ENCODE measurements at places on chromosomes 3 and 15. TPM values are rescaled to one million over a fixed set of nuclear protein-coding genes. Genes with fewer than 3 reads are reported as not detected.
A peak's percentile ranks its signal among the peaks of the same experiment; 100 is the strongest.

Gene PCSK6
- total RNA-seq, result 31.5 TPM

DNA sequence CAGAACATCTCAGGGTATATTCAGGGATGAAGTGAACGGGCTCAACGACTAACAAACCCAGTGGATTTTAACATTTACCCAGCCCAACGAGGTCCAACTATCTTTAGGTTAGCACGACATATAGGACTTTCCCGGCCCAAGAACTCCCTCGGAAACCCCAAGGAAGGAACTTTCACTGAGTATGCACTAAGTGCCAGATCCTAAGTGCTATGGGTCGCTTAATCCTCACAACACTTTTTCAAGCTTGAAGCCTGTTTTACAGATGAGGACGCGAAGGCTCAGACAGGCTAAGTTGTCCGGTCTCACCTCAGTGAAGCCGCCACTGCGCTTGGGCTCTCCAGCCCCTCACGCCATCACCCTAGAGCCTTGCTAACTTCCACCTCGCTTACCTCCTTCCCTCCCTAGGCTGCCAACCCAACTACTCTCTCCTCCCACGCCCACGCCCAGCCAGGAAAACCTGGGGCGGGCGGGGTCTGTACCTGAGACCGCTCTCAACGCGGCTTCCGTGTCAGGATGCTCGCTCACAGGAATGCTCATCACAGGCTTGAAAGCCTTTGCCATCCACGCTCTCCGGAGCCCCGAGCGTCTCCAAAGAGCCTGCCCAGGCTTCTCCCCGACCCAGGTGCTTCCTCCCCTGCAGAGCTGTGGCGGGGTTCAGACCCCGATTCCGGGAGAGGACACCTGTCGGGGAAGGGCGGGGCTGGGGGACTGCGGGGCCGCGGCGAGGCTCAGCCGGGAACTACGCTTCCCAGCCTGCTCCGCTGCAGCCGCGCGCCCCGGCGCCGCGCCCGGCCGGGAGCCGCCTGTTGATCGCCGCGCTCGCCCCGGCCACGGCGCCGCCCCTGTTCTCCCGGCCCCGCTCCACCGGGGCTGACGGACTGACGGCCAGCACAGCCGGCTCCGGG lies at the start of gene TMOD2:
Gene TMOD2 (plus strand): TSS at position 806 of the 905 bp plus-strand sequence. CDS start 14,845 bp downstream, outside the sequence.
- H3K27me3 ChIP-seq, result no peaks in the 10 kb centered on the region
- peak within 1 kb of the TSS; percentile 48 for H3K27ac ChIP-seq
- DNase-seq, result no peak

DNA sequence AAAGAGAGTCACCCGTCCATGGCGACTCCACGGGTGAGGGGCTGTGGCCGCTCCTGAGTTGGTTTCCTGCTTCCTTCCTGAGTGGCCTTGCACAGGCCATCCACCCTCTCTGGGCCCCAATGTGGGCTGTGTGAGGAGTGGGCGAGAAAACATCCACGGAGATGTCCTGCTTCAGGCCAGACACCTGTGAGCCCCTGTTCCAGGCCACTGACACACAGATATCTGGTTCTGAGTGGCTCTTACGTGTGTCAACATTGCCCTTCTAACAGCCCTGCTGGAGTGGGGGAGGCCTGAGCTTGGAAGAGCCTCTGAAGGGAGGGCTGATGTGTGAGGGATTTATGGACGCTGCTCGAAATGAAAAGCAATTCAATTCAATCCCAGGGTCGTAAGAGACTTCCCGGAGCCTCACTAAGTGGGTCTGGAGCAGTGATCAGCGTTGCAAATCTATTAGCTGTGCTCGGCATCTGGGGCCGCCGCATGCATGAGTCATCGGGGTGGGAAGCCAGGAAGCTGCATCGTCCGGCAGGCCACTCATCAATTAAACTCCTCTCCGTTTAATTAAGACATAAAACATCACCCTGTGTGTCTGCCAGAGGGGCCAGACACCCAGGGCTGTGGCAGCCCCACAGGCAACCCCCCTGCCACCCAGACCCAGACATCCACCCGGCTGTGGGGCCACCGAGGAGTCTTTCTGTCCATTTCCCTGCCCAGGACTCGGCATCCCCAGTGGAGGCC lies 20.0 kb upstream of the PRR23E start:
- no peak for DNase-seq
- H3K36me3 ChIP-seq, result no peaks in the 10 kb centered on the region
- H3K27me3 ChIP-seq, result peaks cover 43% of the 10 kb centered on the region
- H3K27ac ChIP-seq, result no peak overlapping the region
- no peak overlapping the region for H3K4me3 ChIP-seq

DNA sequence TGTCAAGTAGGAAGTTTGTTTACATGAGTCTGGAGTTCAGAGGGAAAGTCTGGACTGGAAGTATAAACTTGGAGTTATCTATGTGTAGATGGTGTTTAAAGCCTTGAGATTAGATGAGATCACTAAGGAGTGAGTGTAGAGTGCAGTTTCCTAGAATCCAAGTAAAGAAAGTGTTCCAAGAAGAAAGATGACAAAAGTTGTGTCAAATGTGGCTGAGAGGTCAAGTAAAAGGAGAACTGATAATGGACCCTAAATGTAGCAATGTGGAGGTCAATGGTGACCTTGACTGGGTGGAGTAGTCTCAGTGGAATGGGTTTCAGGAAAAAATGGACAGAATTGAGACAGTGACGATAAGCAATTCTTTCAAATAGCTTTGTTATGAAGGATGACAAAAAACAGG lies 39.9 kb upstream of the ULK4 start:
- no peaks in the 10 kb centered on the region for H3K27me3 ChIP-seq
- no peaks in the 10 kb centered on the region for H3K36me3 ChIP-seq
- no peaks in the 10 kb centered on the region for H3K4me1 ChIP-seq
- no peak overlapping the region for H3K4me3 ChIP-seq

DNA sequence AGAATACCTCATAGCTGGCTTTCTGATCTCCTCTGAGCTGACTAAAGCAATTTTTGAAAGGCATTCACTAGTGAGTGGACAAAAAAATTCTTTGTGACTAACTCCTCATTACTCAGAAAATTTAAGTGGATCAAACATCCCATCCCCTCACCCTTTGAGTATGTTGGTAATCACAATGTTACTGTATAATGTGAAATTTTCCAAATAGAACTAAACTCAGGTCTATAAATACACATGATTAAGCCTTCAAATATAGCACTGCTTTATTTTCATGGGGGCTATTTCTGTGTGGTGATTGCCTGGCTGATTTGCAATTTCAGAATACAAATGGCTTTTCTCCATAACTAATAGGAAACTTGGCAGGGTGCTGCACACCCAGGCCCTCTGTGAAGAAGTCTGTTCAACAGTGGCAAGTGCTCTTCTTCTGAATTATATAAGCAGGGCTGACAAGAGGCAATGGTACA lies 45.9 kb upstream of the ACTC1 start:
- no peaks in the 10 kb centered on the region for H3K36me3 ChIP-seq
- no peaks in the 10 kb centered on the region for H3K27me3 ChIP-seq
- no peak overlapping the region for H3K4me3 ChIP-seq
- no peaks in the 10 kb centered on the region for H3K4me1 ChIP-seq
- DNase-seq, result no peak

- peaks cover 99% of the 10 kb centered on the region for H3K27me3 ChIP-seq
- no peak for DNase-seq
- H3K36me3 ChIP-seq, result no peaks in the 10 kb centered on the region
- peaks cover 57% of the 10 kb centered on the region for H3K4me1 ChIP-seq
- H3K4me3 ChIP-seq, result peak overlapping the region; percentile 55
Measured at GRCh38 chr15:52789601-52790168, 451 bp downstream of the ONECUT1 start.

- no peaks in the 10 kb centered on the region for H3K27me3 ChIP-seq
- DNase-seq, result no peak
- H3K36me3 ChIP-seq, result no peaks in the 10 kb centered on the region
- H3K4me3 ChIP-seq, result no peak overlapping the region
Measured at GRCh38 chr15:69156736-69157381, 3.6 kb upstream of the GLCE start.

GRCh38 chr3:154111365-154111935 lies 9.7 kb upstream of the ARHGEF26 start:
- H3K4me1 ChIP-seq, result no peaks in the 10 kb centered on the region
- H3K27me3 ChIP-seq, result no peaks in the 10 kb centered on the region
- no peak for DNase-seq
- H3K4me3 ChIP-seq, result no peak overlapping the region

Gene CDCP1
- total RNA-seq, result 78.3 TPM

GRCh38 chr3:38601956-38602550 lies 47.4 kb downstream of the SCN5A start:
- no peaks in the 10 kb centered on the region for H3K27me3 ChIP-seq
- no peak for DNase-seq
- H3K36me3 ChIP-seq, result no peaks in the 10 kb centered on the region
- H3K27ac ChIP-seq, result no peak overlapping the region

DNA sequence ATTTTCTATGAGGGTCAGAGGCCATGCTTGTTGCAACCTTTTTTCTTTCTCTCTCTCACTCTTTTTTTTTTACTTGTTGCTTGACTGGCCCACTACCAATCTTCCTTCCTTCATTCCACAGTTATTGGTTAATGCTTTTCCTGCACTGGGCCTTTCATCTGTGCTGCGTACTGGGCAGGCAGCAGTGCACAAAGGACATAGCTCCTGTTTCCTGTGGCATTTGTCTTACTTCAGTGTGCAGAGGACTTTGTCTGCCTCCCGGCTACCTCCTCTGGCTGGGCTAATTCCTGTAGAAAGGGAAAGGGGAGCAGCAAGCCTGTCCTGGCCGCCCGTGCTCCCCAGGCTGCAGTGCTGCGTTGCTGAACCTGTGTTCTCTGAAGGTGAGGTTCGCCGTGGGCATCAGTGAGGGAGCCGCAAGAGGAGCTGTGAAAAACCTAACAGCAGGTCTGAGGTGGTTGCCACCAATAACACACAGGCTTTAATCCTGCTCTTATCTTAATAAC lies 93.7 kb upstream of the RGMA start:
- H3K4me1 ChIP-seq, result peaks cover 8% of the 10 kb centered on the region
- DNase-seq, result no peak
- no peak overlapping the region for H3K4me3 ChIP-seq
- no peaks in the 10 kb centered on the region for H3K36me3 ChIP-seq

DNA sequence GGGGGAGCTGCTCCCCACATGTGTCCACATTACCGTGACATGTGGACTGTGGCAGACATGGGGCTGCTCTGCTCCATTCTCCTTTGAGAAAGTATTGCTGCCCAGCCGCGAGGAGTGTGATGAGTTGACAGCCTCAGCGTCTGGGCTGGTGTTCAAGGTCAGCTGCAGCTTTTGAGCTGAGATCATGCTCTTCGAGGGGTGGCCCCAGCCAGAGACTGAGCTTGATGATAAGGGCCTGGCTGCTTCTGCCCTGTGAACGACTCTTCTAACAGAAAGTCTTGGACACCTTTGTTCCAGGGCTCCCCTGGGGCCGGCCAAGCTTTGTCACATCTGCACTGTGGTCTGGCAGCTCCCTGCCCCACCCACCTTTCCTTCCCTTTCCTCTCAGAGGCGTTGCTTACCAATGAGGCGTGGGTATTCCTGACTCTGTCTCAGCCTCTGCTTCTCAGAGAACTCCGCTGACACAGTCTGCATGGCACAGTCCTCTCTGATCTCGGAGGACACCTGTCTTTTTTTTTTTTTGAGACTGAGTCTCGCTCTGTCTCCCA lies 86.6 kb downstream of the CHRD start:
- peaks cover 20% of the 10 kb centered on the region for H3K4me1 ChIP-seq
- no peak for DNase-seq
- no peaks in the 10 kb centered on the region for H3K36me3 ChIP-seq
- no peaks in the 10 kb centered on the region for H3K27me3 ChIP-seq

Gene NRG4
- 1.9 TPM for total RNA-seq

DNA sequence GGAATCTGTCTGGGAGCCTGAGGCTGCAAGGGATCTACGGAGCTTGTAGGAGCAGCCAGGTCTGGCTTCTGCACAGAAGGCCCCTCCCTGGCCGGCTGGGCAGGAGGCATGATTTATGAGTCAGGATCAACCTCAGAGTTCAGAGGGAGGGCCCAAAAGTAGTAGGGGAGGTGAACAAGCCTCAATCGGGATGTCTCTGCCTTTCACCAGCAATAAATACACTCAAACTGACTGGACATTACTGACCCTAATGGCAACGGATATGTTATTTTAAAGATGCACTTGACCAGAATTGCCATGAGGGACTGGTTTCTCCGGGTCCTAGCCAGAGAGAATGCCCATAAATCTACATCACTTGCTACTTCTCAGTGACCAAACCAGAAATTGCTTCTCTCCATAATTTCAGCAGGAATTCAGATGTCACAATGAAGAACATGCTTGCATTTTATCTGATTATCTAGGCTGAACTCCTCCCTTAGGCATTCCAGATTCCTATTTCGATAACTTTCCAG lies 109.6 kb upstream of the LMOD3 start:
- no peaks in the 10 kb centered on the region for H3K27me3 ChIP-seq
- H3K4me3 ChIP-seq, result no peak overlapping the region
- H3K4me1 ChIP-seq, result peaks cover 13% of the 10 kb centered on the region

GRCh38 chr15:42107473-42107872 lies 13.1 kb upstream of the PLA2G4D start:
- no peak overlapping the region for H3K4me3 ChIP-seq
- peaks cover 12% of the 10 kb centered on the region for H3K4me1 ChIP-seq
- no peaks in the 10 kb centered on the region for H3K36me3 ChIP-seq
- no peak for DNase-seq
- no peaks in the 10 kb centered on the region for H3K27me3 ChIP-seq

- no peaks in the 10 kb centered on the region for H3K4me1 ChIP-seq
- H3K4me3 ChIP-seq, result no peak overlapping the region
- H3K27me3 ChIP-seq, result no peaks in the 10 kb centered on the region
Measured at GRCh38 chr15:65945616-65946015, 76.3 kb downstream of the RAB11A start.

DNA sequence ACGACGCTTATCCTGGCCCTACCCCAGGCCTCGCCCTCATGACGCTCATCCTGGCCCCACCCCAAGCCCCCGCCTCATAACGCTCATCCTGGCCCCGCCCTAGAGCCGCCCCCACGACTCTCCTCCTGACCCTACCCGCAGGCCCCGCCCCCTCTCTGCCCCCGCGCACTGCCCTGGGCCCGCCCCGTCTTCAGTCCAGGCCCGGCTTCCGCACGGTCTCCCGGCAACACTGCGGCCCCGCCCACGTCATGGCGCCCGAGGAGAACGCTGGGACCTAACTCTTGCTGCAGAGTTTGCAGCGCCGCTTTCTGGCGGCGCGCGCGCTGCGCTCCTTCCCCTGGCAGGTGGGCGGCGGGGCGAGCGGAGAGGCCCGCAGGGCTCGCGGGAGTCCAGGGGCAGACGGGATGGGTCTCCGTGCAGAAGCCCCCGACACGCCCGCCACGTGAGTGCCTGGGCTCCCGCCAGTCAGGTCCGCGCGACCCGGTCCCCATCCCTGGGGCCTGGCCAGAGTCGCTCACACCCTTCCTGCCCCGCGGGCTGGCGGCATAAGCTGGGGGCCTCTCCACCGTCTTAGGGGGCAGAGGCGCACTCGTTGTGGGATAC lies 52.5 kb upstream of the ROPN1B start:
- peaks cover 13% of the 10 kb centered on the region for H3K4me1 ChIP-seq
- peak overlapping the region; percentile 90 for H3K4me3 ChIP-seq
- peak overlapping the region; percentile 80 for H3K27ac ChIP-seq

Gene SYNPR
- not detected for total RNA-seq

GRCh38 chr3:32195995-32196540 lies 42.4 kb upstream of the CMTM8 start:
- no peak overlapping the region for H3K4me3 ChIP-seq
- no peaks in the 10 kb centered on the region for H3K27me3 ChIP-seq
- H3K4me1 ChIP-seq, result no peaks in the 10 kb centered on the region
- H3K36me3 ChIP-seq, result no peaks in the 10 kb centered on the region

Gene PLA1A
- total RNA-seq, result 1.8 TPM

All from suprapubic skin (tissue), 4 donors.